ENCODE measurements at places on chromosomes 1 and 21.

DNA sequence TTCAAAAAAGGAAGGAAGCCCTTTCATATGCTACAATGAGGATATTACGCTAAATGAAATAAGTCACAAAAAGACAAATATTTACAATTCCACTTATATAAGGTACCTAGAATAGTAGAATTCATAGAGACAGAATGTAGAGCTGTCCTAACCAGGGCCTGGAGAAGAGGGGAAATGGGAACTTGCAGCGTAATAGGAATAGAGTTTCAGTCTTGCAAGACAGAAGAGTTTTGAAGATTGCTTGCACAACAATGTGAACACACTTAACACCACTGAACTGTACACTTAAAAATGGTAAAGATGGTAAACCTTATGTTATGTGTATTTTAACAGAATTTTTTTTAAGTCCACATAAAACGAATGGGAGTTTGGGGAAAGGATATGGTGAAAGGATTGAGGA lies 2.9 kb downstream of the CD1B start:
- no peak for DNase-seq

GRCh38 chr1:30130099-30130498 lies 593.3 kb downstream of the MATN1 start:
- no peak for DNase-seq

DNA sequence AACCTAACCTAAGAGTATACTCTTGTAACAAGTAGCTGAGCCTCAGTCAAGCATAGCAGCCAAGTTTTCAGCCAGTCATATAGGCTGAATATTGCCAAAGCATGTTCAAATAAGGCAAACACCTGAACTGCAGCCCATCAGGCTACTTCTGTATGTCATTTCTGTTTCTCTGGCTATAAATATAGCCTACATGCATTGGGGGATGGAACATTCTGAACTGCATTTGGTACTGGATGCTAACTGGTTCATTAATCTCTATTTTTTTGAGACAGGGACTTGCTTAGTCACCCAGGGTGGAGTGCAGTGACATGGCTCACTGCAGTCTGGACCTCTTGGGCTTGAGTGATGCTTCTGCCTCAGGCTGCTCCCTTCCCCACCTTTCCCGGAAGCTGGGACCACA lies 37.3 kb downstream of the MAST2 start:
- DNase-seq, result no peak

DNA sequence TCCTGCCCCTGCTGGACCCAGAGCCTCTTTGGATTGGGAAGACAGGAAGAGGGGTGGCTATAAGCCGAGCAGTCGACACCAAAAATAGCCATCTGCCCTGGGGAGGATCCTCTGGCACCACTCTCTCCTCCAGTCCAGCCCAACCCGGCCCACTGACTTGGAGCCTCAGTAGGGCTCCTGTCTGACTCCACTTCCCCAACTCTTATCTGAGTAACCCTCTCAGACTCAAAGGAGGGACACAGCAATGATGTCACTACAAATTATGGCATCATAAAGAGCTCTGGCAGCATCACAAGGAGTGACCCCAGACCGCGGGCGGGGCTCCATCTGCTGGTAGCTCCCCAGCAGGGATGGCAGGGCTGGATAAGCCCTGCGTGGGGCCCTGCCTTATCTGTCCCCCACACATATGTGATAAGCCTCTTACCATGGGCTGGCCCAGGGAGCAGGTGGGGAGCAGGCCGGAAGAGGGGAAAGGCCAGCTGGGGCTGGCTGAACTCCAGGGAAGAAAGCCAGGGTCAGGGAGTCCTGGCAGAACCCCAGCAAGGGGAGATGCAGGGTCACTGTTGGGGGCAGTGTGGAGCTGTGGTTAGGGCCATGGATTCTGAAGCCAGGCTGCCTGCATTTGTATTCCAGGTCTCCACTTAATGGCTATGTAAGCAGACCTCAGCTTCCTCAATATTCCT lies 4.6 kb upstream of the SLC6A9 start:
- no peak for DNase-seq

DNA sequence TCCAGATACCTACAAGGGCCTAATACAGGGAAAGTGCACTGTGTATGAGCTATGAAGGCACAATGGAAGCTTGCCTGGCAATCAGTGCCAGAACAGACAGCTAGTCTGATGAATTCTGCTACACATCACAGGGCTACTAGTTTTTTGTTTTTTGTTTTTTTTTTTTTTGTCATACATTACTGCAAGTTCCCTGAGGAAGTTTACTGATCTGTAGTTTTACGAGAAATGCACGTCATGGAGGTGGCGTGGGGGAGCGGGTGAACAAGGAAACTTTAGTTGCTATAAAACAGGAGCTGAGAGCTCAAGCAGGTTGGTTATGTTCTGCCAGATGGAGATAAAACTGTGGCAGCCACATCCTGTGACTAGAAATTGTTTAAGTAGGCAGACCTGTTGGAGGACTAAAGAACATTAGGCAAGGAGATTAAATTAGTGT lies 17.7 kb downstream of the PTPRC start:
- peak; percentile 70 for DNase-seq

DNA sequence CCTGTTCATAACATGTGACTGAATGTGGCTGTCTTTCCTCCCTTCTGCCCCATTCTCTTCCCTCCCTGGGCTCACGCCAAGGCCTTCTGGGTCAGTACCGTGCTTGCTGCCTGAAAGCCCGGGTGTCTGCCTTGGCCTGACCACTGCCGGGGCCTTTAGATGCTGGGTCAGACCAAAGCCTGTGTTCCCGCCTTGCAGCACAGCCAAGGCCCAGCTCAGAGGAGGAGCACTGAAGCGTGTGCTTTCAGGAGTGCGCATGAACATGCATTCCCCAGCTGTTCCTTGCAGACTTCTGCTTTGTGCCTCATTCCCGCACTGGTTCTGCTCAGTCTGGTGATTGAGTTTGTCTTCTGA lies 27.0 kb upstream of the SARS1 start:
- DNase-seq, result no peak

DNA sequence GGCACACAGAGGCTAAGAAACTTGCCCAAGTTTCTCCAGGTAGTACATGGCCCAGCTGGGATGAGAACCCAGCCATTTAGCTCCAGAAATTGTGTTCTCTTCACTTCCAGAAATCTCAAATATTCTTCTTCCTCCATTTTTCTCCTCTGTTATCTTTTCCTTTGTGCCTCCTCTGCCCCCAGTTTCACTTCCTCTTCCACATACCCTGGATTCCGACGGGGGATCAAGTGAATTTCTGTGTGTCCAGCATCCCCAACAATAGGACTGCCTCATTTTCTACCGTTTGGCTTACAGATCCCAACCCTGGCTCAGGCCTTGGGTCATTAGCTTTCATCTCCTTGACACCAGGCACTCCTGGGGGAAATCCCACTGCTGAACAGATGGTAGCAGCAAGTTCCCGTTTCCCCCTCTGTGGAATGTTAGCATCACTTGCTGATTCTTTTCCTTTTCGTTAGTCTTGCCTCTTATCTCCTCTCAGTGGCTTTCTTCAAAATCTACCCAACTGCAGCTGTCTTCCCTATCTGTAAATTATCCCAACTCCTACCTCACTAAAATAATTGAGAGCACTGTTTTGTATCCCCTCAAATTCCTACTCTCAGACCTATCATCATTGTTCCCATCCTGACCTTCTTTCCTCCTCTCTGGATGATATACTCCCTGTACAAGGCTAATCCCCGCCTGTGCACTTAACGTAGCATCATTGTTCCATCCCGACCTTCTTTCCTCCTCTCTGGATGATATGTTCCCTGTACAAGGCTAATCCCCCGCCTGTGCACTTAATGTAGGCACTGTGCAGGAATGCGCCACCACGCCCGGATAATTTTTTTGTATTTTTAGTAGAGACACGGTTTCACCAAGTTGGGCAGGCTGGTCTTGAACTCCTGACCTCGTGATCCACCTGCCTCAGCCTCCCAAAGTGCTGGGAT lies 36.5 kb downstream of the SCCPDH start:
- no peak for DNase-seq

GRCh38 chr1:178155481-178156255 lies 61.8 kb downstream of the RASAL2 start:
- DNase-seq, result no peak

DNA sequence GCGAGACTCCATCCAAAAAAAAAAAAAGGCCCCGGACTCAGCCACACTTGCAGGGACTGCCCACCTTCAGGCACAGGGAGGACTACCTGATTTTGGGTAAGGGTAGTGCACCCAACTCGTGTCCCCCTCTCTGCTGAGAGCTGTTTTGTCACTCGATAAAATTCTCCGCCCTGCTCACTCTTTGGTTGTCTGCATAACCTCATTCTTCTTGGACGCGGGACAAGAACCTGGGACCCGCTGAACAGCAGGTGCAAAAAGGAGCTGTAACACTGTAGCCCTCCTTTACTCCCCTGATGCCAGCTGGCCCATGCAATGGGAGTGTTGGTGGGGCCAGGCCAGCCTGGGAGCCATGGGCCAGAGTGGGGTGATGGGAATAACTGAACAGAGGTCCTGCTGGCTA lies 10.6 kb downstream of the S100B start:
- no peak for DNase-seq

- DNase-seq, result no peak
These were observed 66.0 kb downstream of the SYDE2 start for GRCh38 chr1:85134583-85135391.

- no peak for DNase-seq
These were observed 54.1 kb downstream of the IGSF21 start for GRCh38 chr1:18161690-18162089.

GRCh38 chr1:21664806-21665588 lies 4.2 kb downstream of the RAP1GAP start:
- no peak for DNase-seq

GRCh38 chr21:42491328-42491727 lies 4.7 kb downstream of the RSPH1 start:
- no peak for DNase-seq

DNA sequence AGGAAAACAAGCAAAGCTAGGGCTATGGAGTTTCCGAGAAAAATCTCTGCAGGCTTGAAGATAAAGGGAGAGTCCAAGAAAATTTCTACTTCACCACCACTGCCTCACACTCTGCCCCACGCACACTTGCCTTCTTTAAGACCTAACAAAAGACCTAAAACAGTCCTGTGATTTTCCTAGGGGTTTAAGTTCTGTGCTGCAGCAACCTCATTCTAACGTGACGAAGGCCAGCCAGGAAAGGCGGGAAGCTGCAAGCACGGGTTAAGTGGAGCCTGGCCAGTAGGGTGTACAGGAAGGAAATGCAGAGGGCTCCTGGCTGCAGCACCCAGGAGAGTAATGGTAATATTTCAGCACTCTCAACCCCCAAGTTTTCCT lies 1.5 kb downstream of the SPATA6 start:
- DNase-seq, result no peak

DNA sequence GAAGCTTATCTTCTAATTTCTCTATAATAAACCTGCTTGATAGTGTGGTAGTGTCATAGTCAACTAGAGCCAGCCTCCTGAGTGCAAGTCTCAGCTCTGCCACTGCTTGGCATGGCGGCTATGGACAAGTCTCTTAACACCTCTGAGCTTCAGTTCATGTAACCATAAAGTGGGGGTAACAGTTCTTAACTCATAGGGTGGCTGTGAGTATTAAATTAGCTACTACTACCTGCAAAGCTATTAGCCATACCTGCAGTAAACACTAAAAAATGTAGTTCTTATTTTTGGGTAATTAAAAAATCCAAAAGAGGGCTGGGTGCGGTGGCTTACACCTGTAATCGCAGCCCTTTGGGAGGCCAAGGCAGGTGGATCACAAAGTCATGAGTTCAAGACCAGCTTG lies 2.2 kb upstream of the CDC42 start:
- no peak for DNase-seq

DNA sequence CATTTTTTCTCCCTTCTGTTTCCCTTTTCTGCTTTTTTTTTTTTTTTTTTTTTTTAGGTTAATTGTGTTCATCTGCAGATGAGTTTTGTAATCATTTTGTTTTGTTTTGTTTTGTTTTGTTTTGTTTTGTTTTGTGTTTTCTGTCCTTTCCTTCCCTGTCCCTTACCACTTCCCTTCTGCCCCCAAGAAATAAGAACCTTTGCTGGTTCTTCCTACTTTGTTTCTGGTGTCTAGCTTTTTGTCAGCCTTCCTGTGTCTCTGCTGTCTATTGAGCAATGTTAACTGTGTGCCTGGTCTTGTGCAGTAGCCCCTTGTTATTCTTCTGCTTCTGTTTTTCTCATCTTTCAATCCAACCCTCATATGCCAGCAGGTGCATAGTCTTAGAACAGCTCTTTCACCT lies 46.0 kb downstream of the MPZL1 start:
- no peak for DNase-seq

- no peak for DNase-seq
These were observed 1.6 kb upstream of the KCND3 start for GRCh38 chr1:111990878-111991718.

GRCh38 chr1:158400871-158401270 lies 1.6 kb upstream of the OR10T2 start:
- DNase-seq, result no peak

- no peak for DNase-seq
These were observed 154.1 kb downstream of the CLIC6 start for GRCh38 chr21:34822942-34823341.

- no peak for DNase-seq
These were observed 6.9 kb upstream of the TMEM81 start for GRCh38 chr1:205091043-205091740.

DNA sequence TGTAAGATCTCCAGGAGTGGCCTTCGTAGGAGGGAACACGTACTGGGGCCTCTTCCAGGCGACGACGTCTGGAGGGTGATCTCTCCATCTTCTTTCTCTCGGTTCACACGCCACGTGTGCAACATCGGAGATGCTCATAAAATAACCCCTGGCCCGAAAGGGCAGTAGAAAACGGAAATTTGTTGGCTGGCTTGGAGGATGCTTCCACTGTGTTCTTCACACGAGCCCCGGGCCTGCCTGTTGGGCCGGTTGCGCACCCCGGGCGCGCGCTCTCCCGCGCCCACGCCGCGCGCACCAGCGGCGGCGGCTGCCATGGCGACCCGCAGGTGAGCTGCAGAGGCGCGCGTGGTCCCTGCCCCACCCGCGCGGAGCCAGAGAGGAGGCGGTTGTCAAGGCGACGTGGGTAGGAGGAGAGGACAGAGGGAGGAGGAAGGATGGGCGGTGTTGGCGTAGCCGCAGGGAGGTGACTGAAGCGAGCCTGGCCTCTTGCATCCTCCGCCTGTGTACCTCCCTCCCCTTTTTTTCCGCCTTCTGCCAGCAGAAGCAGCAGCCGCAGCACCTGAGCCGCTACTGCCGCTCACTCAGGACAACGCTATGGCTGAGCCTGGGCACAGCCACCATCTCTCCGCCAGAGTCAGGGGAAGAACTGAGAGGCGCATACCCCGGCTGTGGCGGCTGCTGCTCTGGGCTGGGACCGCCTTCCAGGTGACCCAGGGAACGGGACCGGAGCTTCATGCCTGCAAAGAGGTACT lies at the start of gene ELAPOR1:
Gene ELAPOR1 (plus strand): TSS at position 526 of the 752 bp plus-strand sequence. CDS start 69 bp downstream, at position 595.
- DNase-seq, result peak; percentile 87

DNA sequence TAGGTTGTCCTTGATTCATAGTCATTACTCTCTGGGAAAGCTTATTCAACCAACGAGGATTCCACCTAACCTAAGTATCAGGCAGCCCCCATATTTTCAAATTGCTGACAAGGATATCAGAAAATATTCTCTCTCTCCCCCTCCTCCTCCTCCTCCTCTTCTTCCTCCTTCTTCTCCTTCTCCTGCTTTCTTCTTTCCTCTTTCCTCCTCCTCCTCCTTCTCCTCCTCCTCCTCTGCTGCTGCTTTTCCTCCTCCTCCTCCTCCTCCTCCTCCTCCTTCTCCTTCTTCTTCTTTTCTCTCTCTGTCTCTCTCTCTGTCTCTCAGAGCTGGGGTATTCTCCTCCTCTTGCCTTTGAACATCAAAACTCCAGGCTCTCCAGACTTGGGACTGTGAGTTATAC lies 2.5 kb upstream of the IGSF9 start:
- no peak for DNase-seq
